ENCODE measurements at places on chromosomes 11 and 22.

GRCh38 chr11:88152381-88152780 is 22.9 kb downstream of the RAB38 start:
- no peak for DNase-seq

- DNase-seq = no peak
Observed at GRCh38 chr11:134449713-134450112, 37.7 kb upstream of the B3GAT1 start.

DNA sequence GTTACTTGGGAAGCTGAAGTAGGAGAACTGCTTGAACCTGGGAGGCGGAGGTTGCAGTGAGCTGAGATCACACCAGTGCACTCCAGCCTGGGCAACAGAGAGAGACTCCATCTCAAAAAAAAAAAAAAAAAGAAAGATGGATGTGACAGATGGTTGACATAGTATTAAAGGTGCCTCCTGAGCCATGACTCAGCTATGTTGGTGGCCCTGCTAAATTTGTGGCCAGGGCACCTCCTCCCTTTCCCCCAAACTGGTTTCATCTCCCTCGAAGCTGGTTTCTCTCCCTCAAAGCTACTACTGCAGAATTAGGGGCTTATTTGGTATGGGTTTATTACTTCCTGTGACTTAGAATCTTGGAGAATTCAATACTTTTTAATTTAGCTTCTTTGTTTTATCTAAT is 31.5 kb downstream of the SDHD start:
- DNase-seq = no peak

DNA sequence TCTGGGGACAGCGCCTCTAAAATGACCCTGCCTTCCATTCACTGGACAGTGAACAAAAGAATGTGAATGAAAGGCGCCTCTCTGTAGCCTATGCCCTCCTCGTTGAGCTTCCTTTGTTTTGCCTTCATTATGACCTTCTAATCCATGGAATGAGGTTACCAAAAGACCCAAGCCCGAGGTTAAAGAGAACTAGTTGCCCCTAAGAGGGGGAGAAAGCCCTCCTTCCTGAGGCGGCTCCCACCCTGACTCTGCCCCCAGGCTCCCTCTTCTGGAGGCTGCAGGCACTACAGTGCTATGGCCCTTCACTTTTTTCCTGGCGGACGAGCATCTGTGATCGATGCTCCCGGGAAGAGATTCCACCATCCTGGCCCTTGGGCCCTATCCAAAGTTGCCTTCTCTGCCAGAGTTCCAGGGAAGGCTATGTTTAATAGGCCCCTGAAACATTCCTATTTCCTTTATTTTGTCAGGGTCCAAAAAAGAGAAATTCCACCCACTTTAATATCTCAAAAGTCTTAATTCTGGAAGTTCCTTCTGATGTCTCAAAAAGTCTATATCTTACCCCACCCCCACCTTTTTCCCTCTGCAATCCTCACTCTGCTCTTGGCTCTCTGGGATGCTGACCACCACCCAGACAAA is 147.3 kb downstream of the FEZ1 start:
- DNase-seq = no peak

- DNase-seq = no peak
Observed at GRCh38 chr11:71238941-71239340, 13.4 kb downstream of the SHANK2 start.

DNA sequence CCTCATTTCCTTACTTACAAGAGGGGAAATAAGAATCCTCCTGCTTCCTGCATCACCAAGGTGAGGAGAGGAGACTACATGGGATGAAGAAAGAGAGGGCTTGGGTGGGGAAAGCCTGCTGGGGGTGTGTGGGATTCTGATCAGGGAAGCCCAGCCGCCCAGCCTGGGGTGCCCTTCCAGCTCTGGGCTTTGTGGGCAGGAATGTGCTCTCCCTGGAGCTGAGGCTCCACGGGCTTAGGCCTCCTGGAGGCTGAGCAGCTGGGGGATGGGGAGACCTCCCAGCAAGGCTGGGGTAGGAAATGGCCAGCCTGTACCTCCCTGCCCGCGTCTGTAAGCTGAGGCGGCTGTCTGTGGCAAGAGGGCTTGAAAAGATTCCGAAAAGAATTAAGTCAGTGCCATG is 206.1 kb downstream of the GRIK4 start:
- DNase-seq = no peak

DNA sequence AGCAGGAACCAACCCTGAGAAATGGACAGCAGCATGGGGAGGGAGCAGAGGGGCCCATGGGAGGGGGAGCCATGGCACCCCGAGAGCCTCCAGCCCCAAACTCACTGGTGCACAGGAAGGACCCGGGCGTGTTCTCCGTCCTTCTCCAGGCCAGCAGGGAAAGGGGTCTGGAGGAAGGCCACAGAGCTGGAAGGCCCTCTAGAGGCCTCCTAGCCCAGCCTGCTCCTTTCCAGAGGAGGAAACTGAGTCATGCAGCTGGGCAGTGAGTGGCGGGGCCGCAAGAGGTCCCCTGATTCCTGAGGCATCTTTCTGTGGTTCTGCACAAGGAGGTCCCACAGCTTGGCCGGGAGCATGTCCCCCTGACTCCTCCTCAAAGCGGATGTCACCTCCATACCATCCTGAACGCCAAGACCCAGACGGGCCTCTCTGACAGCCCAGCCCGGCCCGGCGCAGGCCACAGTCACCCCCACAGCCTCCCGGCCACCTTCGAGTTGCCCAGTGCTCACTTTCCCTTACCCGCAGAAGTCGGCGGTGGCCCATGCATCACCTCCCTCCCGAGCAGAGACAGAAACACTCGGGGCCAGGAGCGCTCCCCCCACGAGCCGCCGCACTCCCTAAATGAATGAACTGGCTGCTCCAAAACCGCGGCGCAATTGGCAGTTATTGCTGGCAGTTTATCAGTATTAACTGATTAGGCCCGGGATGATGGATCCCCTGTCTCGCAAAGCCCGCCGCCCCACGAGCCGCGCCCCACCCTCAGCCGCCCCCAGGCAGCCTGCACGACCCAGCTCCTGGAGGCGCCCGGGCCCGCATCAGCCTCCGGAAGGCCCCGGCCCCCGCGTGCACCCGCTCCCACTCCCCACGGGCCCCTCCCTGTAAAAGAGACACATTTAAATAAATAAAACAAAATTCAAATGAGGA is 272.5 kb downstream of the BUD13 start:
- DNase-seq = no peak

DNA sequence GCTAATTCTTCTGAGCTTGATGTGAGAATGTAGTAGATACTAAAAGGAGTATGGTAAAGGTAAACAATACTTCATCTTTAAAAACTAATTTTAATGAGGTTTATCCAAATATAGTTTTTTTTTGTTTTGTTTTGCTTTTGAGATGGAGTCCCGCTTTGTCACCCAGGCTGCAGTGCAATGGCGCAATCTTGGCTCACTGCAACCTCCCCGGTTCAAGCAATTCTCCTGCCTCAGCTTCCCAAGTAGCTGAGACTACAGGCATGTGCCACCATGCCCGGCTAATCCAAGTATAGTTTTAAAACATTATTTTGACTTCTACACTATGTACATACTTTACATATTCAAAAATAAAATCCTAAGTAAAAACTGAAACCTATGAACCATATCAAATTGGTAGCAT is 4.1 kb downstream of the ZBTB44 start:
- DNase-seq = no peak

DNA sequence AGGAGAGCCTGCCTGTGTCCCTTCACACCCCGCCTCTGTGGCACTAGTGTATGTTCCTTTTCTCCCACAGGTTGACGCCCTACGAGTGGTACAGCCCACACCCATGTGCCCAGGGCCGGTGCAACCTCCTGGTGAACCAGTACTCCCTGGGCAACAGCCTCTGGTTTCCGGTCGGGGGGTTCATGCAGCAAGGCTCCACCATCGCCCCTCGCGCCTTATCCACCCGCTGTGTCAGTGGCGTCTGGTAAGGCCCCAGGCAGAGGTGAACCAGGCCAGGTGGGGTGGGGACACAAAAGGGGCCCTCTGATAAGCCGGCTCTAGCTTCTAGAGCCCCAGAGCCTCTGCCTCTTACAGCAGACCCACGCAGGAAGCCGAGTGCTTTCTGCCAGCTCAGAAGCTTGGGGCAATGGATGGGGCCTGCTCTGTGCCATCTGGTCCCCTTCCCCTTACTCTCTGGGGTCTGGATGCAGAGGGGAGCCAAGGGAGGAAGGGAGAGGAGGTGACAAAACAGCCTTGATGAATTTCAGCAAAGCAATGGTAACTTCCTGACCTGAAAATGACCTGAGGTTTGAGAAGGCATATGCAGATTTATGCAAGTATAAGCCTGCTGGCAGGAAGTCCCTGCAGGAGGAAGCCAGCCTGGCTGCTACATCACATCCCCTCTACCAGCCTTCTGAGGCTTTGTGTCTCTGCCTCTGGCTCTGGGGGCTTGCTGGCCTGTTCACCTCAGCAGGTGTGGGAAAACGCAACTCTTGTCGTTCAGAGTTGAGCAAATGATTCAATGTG is 67.0 kb upstream of the TBCEL start:
- no peak for DNase-seq

- DNase-seq = no peak
Observed at GRCh38 chr11:87394924-87395323, 357.2 kb downstream of the TMEM135 start.

DNA sequence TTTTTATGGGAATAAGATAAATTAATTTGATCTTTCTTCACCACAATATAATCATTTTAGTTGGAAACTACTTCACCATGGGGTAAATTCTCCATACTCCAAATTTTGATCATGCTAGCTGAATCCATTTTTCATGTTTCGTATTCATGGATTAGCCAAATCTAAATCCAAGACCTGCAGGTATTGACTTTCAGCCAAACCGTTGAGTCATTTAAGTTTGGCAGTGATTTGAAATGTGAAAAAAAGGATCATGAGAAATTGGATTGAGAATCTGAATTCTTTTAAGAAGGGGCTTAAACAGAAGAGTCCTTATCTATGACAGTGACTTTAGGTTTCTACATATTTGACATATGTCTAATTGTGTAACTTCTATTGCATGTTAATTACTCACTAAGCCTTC is 5.3 kb downstream of the GAS2 start:
- DNase-seq = no peak

- DNase-seq = no peak
Observed at GRCh38 chr11:94125407-94126115, 3.1 kb upstream of the PANX1 start.

- DNase-seq = no peak
Observed at GRCh38 chr11:65532388-65533064, 7.6 kb downstream of the SCYL1 start.

DNA sequence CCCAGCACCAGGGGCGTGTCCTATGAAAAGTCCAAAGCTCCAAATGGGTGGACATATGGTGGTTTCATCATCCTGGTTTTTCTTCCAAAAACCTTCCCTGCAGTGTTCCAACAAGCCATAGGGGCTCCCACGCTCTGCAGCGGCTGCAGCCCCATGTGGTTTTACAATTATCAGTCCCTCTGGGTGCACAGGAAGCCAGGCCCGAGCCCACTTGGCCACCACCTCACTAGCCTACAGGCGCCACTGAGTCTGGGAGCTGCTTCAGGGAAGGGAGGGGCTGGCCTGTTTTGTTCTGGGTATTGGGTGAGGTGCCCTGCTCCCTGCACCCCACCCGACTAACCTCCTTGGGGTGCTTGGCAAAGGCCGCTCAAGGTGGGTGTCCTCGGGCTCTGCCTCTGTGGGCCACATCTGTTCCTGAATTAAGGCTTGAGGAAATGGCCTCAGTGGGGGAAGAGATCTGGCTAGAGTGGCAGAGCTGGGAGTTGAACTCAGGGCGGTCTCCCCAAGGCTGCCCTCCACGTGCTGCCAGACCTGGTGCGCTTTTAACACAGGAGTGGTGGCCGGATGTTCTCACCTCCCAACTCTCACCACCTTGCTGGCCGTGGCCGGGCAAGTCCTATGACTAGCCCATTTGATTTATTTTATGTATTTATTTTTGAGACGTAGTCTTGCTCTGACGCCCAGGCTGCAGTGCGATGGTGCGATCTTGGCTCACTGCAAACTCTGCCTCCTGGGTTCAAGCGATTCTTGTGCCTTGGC is 5.3 kb upstream of the CDC42BPG start:
- no peak for DNase-seq

DNA sequence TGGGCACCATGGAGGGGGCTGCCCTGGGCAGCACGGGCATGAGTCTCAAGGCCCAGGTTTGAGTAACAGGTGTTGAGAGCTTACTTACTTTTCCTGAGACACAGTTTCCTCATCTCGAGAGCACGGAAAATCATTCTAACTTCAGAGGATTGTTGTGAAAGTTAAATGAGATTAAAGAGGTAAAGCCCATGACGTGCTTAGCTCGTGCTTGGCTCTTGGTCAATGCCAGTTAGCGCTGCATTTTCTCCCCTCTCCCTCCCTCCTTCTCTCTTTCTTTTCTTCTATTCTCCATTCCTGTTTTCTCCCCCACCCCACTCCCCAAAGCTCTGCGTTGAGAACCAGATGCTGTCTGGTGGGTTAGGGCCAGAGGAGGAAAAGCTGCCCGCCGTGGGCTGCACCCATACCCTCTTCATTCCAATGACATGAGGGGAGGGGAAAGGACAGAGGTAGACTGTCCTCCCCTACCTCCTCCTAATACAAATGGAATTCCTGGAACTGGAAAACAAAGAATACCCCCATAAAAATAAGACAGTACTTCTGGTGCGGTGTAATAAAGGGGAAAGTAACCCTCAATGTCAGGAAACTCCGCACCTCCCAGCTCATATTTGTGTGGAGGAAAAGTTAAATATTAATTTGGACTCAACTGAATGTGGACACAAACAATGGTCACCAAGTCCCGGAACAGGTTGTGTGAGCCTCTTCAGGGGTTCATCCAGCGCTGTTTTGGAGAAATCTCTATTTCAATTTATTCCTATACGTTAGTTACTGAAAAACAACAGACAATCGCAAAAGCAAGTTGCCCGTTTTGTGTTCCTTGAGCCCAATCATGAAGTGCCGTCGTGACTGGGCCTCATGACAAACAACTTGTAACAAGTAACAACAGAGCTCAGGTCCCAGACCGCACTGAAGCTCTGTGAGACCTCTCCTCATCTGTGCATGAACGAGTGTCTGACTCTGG is 54.8 kb upstream of the B3GAT1 start:
- DNase-seq = no peak

- no peak for DNase-seq
Observed at GRCh38 chr11:16511116-16512114, 155.1 kb upstream of the SOX6 start.

DNA sequence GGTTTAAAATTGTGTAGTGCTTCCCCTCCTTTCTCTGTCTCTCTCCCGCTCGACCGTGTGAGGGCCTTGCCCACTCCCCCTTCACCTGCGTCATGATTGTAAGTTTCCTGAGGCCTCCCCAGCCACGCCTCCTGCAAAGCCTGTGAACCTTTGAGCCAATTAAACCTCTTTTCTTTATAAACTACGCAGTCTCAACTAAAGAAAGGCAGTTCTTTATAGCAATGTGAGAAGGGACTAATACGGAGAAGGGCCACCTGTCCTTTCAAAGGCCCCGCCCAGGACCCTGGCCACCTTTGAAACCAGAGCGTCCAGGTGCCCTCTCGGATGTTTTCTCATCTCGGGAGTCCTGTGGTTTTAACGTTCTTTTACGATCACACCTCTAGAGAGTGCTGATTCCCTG is 741.5 kb downstream of the BRD1 start:
- DNase-seq = no peak

- no peak for DNase-seq
Observed at GRCh38 chr11:13818325-13818724, 144.2 kb upstream of the SPON1 start.

GRCh38 chr11:60485987-60486386 is 6.6 kb upstream of the MS4A12 start:
- peak; percentile 14 for DNase-seq
